ENCODE measurements at places on chromosomes 2 and 18. TPM values are rescaled to one million over a fixed set of nuclear protein-coding genes. Genes with fewer than 3 reads are reported as not detected.

- no peaks in the 10 kb centered on the region for H3K27me3 ChIP-seq
- no peaks in the 10 kb centered on the region for H3K4me1 ChIP-seq
- no peak for DNase-seq
- H3K36me3 ChIP-seq, result no peaks in the 10 kb centered on the region
- H3K27ac ChIP-seq, result no peak overlapping the region
- no peak overlapping the region for H3K4me3 ChIP-seq
Observed at GRCh38 chr2:215535741-215536140, 99.9 kb upstream of the FN1 start.

Gene C2orf81
- total RNA-seq, result 5.5 TPM

Gene CDH2
- 9.6 TPM for total RNA-seq

- H3K4me1 ChIP-seq, result no peaks in the 10 kb centered on the region
- no peaks in the 10 kb centered on the region for H3K27me3 ChIP-seq
- H3K27ac ChIP-seq, result no peak overlapping the region
- H3K4me3 ChIP-seq, result no peak overlapping the region
- H3K36me3 ChIP-seq, result no peaks in the 10 kb centered on the region
Observed at GRCh38 chr2:105468582-105469042, 69.8 kb upstream of the FHL2 start.

- no peaks in the 10 kb centered on the region for H3K27me3 ChIP-seq
- H3K4me3 ChIP-seq, result no peak overlapping the region
- DNase-seq, result no peak
- no peaks in the 10 kb centered on the region for H3K36me3 ChIP-seq
- H3K27ac ChIP-seq, result no peak overlapping the region
Observed at GRCh38 chr2:8248623-8248957, 433.3 kb upstream of the ID2 start.

DNA sequence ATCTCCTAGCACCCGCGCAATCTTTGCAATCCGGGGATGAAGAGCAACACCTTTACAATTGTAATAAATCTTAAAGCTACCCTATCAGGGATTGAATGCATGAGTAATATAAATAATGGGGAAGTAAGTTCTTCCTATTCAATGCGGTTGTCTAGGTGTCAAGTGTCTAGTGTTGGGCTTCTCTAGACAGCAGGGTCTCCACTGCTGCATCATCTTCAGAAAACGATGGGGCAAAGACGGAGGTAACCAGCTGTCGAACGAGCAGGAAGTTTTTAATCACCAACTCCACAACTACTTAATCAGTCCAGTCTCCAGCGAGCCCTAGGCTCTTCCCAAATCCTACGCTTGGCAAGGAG lies 573 bp downstream of the STAM2 start:
- H3K4me1 ChIP-seq, result peaks cover 4% of the 10 kb centered on the region
- DNase-seq, result no peak
- H3K27me3 ChIP-seq, result no peaks in the 10 kb centered on the region
- H3K36me3 ChIP-seq, result no peaks in the 10 kb centered on the region
- peak overlapping the region; percentile 93 for H3K4me3 ChIP-seq
